ENCODE measurements at places on chromosomes 16 and 17.

- peak; percentile 47 for ATAC-seq
Measured at GRCh38 chr16:53372992-53373871, 61.0 kb upstream of the RBL2 start.

DNA sequence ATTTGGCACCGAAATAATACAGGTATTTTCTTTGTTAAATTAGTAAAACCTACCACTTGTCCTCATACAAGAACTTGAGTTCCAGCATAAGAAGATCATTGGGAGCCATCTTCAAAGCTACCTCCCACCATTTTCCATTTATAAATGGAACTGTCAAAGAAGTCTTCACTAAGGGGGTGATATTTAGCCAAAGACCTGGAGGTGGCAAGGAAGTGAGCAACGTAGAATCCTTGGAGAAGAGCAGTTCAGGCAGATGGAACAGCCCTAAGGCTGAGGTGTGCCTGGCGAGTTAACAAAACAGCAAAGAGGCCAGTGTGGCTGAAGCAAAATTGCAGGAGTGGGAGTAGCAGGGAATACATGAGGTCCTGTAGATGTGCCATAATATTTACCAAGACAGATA lies 1.8 kb downstream of the KCNJ16 start:
- ATAC-seq: no peak

- no peak for ATAC-seq
Measured at GRCh38 chr17:79695293-79695790, 35.4 kb upstream of the ENPP7 start.

GRCh38 chr17:12290207-12290606 lies 269.5 kb downstream of the MAP2K4 start:
- ATAC-seq: no peak

- ATAC-seq: no peak
Measured at GRCh38 chr16:22977294-22977697, 163.3 kb downstream of the HS3ST2 start.

DNA sequence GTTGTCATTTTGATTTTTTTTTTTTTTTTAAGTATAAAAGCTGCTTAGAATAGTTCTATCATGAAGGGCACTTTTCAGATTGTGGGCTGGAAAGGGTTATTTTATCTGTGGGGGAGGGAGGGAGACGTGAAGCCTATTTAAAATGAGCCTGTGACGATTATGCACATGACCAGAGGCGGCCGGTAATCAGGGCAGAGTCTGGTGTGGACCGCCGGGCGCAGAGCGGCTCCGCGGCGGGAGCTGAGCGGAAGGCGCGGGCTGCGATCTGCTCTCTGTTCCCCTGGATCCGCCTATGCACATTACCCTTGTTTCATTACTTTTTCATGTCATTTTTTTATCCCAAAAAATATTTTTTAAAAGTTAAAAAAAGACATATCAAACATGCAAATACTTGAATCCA lies 23.5 kb downstream of the TMC6 start:
- no peak for ATAC-seq

- ATAC-seq: no peak
Measured at GRCh38 chr17:29866746-29867404, 63.2 kb downstream of the SSH2 start.

DNA sequence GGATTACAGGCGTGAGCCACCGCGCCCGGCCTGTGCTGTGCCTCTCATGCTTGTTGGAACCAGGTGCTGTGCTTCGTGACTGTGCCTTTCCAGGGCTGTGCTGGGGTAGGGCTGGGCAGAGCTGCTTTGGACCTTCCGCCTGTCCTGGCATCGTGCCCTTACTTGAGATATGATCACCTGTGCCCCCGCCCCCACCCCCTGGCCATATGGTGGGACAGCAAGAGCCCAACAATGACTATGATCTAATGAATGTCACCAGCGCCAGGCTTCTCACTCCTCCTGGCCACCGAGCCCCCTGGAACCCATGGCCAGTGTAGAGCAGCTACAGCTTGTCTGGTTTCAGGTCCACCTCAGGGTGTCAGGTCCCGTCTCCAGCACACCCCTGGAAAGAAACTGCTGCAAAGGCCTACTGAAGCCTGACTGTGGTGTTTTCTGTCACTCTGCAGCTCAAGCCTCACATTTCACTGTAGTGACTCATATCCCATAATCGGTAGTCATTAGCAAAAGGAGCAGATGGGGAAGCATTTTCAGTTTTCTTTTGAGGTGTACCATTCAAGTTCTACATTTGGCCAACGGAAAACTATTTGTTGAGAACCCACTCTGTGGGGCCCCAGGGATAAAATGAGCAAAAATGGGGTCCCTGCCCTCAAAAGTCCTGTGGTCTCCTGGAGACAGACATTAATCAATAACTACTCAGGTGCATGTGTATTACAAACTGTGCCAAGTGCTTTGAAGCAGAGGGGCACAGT lies 22.1 kb downstream of the FCSK start:
- ATAC-seq: peak; percentile 85

- ATAC-seq: no peak
Measured at GRCh38 chr16:57681950-57682728, 12.5 kb upstream of the DRC7 start.

- no peak for ATAC-seq
Measured at GRCh38 chr17:68290955-68291835, at the start of the genes ARSG and SLC16A6. Gene ARSG (plus strand): TSS chr17:68291495. CDS start chr17:68307494, 15,999 bp downstream. Gene SLC16A6 (minus strand): TSS chr17:68291127. CDS start chr17:68278320, 12,807 bp downstream.

DNA sequence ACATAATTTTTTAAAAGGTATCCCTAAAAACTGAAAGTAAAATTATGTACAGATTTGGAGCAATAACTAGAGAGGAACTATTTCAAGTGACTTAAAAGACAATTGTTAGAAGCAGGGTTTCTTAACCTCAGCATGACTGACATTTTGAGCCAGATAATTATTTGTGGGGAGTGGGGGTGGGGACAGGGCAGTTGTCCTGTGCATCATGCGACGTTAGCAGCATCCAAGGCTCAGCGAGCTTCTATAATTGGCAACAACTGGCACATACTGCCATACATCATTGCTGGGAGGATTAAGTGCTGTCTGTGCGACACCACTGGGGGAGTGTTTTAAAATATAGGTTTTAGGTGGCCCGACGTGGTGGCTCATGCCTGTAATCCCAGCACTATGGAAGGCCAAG lies 27.1 kb downstream of the GABARAPL2 start:
- ATAC-seq: no peak

DNA sequence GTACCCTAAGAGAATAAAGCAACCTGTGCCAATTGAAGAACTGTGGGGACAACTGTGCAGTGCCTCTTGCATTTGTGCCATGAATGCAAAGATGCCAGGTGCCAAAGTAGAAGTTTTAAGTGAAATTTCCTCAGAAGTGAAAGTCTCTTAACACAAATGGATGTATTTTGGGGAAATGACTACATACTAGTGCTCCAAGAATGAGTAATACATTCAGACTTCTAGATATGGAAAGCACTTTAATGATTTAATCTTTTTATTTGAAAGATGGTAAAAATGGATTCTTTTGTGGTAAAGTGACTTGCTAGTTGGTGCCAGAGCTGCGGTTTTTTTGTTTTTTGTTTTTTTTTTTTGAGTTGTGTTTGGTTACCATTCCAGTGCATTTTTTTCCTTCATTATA lies 15.0 kb downstream of the UTP18 start:
- peak; percentile 90 for ATAC-seq

DNA sequence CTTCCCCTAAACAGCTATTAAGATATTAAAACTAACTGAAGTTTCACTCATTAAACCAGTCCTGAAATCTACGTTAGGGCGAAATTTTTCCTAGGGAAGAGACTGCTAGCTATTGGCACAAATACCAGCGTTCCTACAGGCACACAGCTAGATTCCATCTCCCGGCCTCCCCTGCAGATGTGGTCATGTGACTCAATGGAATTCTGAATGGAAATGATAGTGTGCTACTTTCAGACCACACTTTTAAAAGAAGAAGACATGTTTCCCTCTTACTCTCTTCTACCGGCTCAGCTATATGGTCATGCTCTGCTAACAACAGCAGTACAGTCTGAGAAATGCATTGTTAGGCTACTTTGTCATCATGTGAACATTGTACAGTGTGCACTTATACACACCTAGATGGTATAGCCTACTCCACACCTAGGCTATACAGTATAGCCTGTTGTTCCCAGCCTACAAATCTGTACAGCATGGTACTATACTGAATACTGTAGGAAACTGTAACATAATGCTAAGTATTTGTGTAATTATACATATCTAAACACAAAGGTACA lies 31.4 kb downstream of the OGFOD1 start:
- ATAC-seq: no peak

DNA sequence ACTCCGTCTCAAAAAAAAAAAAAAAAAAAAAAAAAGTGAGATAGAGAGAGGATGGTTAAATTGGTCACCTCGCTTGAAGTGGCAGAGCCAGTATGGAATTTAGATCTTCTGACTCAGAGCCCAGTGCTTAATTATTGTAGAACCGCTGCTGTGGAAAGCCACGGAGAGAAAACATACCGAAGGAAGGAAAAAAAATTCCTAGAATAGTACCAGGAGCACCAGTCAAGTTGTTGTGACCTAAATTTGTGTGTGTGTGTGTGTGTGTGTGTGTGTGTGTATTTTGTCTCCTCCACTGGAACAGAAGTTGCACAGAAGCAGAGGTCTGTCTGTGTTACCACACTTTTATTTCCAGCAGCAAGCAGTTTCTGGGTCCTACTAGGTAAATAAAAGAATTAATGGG lies 10.6 kb upstream of the NUP85 start:
- no peak for ATAC-seq

DNA sequence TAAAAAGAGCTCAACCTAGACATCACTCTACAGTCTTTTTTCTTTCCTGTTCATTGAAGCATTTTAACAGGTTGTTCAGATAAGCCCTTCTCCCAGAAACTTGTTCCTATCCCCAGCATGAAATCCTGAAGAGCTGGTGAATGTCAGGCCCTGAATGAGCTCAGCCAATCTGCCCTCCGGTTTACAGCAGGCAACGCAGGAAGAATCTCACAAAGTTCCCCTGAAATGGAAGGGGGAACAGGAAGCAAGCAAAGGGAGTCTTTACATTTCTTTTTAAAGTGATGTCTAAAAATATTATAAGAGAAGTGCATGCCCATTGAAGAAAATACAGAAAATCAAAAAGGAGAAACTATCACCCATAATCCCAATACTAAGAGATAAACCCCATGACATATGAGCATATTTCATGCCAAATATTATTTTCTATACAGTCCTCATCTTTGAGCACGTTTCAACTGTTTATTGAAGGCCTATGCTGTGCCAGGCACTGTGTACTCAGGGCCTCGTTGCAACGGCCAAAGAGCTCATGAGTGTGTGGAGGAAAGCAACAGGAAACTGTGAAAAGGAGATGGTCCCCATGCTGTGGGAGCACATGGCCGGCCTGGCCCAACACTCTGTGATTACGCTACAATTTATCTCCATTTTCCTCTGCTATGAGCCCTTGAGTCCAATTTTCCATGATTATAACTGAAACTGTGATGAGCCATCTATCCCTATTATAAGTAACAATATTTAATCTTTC lies 5.7 kb downstream of the TK2 start:
- no peak for ATAC-seq

DNA sequence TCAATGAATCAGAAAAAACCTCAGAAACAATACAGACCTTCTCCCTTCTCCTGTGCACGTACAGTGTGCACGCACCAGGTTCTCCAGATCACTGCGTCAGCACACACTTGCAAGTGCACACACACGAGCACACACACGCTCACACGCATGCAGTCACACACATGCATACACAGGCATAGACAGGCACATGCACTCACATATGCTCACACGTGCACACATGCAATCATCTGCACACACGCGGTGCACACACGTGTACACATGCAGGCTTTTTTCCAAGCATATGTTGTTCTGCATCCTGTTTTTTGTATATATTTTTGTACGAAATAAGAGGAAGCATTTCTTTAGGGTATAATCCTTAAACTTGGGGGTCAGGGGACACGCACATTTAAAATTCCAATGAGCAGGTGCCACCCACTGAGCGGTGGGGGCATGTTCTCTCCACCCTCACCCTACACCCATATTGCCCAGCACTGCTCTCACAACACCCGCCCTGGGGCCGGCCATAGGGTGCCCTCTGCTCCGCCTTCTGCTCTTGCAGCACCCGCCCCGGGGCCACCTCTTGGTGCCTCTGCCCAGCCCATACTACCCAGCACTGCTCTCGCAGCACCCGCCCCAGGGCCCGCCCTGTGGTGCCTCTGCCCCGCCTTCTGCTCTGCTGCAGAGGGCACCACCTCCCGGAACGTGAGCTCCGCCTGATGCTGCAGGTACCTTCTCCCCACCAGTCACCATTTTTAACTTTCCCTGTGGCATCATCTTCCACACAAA lies 20.9 kb downstream of the KLHDC4 start:
- ATAC-seq: no peak

GRCh38 chr16:8863594-8864424 lies 5.0 kb downstream of the CARHSP1 start:
- ATAC-seq: peak; percentile 23

- ATAC-seq: no peak
Measured at GRCh38 chr17:11140043-11140442, 101.0 kb upstream of the SHISA6 start.

- peak; percentile 0 for ATAC-seq
Measured at GRCh38 chr17:78358538-78359320, 1.1 kb downstream of the SOCS3 start.

DNA sequence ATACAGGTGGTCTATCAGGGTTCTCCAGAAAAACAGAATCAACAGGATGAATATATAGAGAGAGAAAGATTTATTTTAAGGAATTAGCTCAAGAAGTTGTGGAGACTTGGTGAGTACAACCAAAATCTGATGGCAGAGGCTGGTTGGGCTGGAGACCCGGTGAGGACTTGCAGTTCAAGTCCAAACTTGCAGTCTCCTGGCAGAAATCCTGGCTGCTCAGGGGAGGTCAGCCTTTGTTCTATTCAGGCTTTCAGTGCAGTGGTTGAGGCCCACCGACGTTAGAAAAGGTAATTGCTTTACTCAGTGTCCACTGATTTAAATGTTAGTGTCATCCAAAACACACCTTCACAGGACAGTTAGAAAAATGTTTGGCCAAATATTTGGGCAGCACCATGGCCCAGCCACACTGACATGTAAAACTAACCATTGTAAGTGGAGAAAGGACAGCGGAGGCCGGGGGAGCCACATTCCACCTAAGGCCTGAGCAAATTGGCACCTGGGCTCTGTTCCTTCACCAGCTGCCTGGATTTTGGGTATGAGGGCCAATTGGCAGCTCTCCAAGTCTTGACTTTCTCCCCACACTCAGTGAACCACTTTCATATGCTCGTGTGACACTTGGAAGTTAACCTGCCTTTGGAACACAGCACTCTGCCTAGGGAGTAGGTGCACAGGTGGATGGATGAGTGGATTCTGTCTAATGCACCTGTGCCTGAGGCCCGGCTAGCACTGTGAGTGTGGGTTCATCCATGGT lies 54.7 kb downstream of the CACNG5 start:
- ATAC-seq: no peak
